ENCODE measurements at places on chromosomes 1 and 21.

DNA sequence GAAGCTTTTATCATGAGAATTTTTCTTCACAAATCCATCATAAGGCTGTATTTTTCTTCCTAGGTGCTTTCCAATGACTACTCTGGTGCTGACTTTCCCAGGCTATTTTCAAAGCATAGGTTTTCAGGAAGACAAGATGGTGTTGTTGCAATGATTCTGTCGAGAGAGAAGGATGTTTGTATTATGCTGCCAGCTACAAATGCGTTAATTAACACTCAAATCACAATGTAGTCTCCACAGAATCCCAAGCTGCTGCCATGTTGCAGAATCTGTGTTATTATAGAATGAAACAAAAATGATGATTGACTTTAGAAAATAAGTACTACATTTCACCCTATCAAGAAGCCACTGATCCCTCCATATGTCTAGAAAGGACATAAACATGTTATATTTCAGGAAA is 179.5 kb upstream of the MAP1LC3C start:
- DNase-seq, result no peak

DNA sequence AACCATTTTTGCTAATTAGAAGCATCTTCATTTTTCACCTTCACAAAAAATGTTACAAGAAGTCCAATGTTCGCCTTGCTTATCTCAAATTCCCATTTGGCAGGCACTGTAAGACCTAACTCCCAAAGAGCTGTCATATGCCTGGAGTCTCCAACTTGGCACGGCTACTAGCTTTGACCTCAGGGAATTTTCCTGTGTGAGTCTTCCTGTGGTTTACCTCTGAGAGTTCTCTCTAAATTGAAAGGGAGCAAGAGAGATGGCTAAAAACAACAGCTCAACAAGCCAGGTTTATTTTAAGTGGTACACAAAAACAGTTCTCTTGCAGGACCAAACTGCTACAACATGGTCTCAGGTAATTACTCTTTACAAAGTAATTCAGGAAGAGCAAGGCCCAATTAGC is 756.0 kb upstream of the ADGRL2 start:
- DNase-seq, result no peak

DNA sequence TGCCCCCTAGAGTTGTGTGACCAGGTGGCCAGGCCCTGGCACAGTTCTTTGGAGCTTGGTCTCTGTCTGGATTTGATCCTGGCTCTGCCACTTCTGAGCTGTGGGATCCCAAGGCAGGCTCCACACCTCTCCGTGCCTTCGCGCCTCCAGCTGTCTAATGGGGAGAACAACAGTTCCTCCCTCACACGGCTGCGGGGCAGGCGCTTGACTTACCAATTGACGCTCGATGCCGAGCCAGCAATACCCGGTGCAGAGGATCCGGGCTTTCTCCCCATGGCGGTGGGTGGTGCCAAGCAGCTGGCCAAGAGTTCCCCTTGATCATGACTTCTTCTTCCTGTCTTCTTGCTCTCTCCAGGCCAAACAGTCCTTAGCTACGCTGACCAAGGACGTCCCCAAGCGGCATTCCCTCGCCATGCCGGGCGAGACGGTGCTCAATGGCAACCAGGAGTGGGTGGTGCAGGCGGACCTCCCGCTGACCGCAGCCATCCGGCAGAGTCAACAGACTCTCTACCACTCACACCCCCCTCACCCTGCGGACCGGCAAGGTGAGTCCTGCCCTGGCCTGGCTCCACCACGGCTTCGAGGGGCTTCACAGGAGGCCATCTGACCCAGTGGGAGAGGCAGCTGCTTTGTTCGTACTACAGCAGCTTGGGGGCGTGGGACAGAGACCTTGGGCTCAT is 97.7 kb upstream of the TMEM51 start:
- no peak for DNase-seq

DNA sequence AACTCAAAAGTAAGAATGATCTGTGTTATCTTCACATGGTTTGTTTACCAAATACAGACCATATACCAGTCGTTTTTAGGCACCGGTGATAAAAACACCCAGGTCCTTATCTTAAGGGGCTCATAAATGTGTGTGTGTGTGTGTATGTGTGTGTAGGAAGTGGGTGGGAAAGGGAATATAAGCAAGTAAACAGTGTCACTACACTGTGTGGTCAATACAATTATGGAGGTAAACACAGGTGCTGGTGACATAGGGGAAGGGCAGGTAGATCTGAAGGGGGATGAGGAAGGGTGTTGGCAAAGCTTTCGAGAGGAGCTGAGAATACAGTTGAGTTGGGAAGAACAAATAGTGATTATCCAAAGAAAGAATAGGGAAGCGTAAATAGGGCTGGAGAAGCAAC is 19.1 kb upstream of the MRPS6 start:
- DNase-seq, result no peak

GRCh38 chr1:51325878-51326755 is 4.2 kb downstream of the TTC39A start:
- no peak for DNase-seq

DNA sequence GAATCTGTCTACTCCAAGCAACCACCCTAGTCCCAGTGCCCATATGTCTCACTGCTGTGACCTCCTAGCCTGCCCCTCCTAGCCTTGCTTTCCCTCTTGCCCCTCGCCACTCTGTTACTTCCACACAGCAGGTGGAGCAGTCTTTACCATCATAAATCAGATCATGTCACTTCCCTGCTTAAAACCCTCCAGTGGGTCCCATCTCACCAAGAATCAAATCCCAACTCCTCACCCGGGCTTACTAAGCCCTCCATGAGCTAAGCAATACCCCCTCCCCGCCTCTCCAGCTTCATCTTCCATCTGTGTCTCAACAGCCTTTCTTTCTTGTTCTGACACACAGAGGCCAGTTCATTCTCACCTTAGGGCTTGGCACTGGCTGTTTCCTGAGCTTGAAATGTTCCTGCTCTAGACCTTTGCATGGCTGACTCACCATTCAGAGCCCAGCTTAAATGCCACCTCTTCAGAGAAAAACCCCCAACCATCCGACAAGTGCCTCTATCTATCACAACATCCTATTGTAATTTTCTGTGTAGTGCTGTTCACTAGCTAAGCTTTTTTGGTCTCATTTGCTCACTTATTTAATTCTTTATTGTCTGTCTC is 22.3 kb downstream of the KNCN start:
- DNase-seq, result no peak

- no peak for DNase-seq
These were observed 4.3 kb downstream of the DDAH1 start for GRCh38 chr1:85460555-85461088.

- DNase-seq, result no peak
These were observed 62.1 kb downstream of the MEF2D start for GRCh38 chr1:156438278-156438987.

- DNase-seq, result no peak
These were observed 63.8 kb downstream of the PLXNA2 start for GRCh38 chr1:208180421-208180820.

- no peak for DNase-seq
These were observed 643.4 kb downstream of the SMYD3 start for GRCh38 chr1:245863566-245864184.

- DNase-seq, result no peak
These were observed 27.4 kb downstream of the QSOX1 start for GRCh38 chr1:180181996-180182642.

GRCh38 chr1:77925518-77925917 is 37.1 kb downstream of the NEXN start:
- DNase-seq, result no peak

- no peak for DNase-seq
These were observed 12.4 kb downstream of the NRIP1 start for GRCh38 chr21:15052459-15052763.

All from activated naive CD4-positive, alpha-beta T cell (primary cell).